BE2C (cell line): ENCODE measurements at places on chromosomes 3 and 15.

GRCh38 chr3:64489361-64490044 lies 198.3 kb downstream of the ADAMTS9 start:
- peak; percentile 85 for DNase-seq

- no peak for DNase-seq
Measured at GRCh38 chr15:100889385-100890050, 9.9 kb downstream of the ALDH1A3 start.

DNA sequence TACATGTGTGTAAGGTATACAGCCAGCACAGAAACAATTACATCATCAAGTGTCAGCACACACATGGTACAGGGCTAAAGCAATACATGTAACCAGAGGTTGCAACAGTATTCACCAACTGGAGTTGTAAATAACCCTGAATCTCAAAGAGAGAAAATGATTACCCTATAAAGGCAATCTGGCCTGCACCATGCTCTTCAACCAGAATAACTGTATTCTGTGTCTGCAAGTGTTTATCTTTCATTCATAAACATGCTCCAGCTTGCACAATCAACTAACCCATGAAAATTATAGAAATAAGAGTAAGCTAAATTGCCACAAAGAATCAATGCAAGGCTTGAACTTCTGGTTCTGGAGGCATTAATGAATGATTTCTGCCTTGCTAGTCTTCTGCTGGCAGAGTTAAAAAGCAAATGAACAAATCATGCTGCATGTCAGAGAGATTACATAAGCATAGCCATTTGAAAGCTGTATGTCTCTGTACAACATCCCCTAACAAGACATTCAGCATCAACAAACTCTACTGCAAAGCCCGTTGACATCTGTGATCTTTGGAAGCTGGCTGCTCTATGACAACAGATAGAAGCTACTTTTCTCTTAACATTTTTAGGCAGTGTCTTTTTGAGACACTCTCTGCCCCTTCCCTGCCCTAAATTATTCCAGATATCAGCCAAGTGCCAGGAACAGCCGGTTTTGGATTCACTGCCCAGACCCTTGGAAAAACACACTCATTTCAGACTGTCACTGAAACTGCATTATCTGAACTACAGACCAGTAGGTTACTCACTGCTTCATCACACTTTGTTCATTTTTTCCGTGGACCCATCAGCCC lies 871.0 kb downstream of the OTOL1 start:
- DNase-seq: no peak

DNA sequence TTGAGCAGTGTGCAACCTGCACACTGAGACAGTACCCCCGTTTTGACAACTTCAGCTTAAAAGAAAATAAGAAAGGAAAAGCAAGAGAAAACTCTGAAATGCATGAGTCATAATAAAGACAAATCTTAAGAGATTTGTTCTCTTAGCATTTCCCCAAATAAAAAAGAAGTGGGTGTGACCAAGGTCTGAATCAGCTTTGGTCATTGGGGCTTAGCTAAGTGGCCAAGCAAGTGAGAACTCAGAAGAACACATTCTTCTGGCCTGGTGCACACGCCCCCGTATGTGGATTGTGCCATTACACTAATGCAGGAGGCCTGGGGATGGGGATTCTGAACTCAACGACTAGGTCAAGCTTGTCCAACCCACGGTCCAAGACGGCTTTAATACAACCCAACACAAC lies 56.9 kb upstream of the PDZRN3 start:
- no peak for DNase-seq

DNA sequence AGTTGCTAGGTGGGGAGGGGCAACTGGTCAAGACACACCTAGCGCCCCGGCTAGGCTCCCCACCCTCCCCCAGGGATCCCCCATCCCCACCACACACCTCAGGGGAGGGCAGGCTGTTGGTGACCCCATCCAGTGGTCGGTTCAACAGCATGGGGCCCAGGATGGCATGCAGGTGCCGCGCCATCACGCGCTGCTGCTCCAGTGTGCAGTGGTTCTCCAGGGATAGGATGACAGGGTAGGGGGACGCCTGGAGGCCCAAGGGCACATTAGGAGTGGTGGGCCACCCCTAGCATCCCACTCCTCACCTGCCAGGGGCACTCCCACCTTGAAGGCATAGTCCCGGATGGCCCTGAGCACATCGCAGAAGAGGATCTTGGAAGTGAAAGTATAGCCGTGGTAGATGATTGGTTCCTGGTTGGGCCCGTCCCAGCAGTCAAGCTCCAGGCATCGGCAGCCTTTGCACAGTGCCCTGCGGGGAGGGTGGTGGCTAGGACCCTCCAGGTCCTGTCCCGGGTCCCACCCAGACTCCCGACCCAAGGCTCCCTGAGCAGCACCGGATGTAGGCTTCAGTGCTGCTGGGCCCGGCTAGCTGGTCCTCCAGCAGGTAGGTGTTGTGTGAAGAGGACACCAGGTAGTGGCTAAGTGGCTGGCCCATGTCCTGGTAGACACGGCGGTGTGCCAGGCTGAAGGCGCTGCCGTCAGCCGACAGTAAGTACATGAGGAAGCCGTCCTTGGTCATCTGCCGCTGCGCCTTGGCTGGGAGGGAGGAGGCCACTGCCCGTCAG lies 19.4 kb downstream of the VILL start:
- no peak for DNase-seq
